ENCODE measurements at places on chromosomes 12 and 14.

DNA sequence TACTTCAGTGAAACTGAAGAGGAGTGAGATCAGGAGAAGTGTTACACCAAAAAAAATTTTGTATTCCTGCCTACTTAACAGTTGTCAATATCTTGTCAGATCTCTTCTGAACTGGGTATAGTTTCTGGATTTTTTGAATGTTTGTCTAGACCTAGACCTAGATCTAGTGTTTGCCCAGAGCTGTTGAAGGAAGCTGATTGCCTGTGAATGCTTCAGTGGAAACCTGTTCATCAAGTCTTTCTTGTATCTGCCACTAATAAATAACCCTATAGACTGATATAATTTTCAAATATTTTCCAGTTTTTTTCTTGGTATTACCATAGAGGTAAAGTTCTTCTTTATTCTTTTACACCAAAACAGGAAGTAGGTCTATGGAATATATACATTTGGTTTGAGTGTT is 781.5 kb upstream of the FBXO33 start:
- no peak for DNase-seq

- no peak for DNase-seq
These were observed 4.3 kb upstream of the STRN3 start for GRCh38 chr14:31030469-31030868.

GRCh38 chr14:44109036-44109435 is 398.0 kb downstream of the FSCB start:
- DNase-seq, result no peak

- no peak for DNase-seq
These were observed 22.4 kb upstream of the GPR33 start for GRCh38 chr14:31510222-31510621.

GRCh38 chr14:89237921-89238529 is 179.0 kb downstream of the FOXN3 start:
- no peak for DNase-seq

DNA sequence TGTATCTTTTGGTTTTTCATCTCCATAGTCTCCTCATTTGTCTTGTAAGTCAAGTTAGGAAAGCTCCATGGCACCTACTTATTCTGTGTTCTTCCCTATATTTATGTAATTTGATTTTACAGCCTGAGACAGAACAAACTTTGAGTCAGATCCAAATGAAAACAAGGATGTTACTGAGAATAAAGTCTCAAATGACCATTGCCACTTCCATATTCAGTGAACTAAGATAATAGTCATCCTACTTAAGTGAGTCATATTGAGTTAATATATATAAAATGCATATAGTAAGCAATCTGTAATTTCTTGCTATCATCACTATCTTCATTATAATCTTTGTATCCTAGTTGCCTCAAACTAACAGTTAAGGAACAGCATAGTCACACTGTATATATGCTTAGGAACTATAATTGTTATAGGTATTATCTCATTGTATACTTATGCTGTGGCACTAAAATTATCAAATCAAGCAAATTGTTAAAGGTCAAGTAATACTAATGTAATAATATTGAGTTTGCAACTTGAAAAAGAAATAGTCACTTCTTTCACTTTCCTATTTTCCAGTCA is 30.8 kb downstream of the TMTC3 start:
- DNase-seq, result no peak

DNA sequence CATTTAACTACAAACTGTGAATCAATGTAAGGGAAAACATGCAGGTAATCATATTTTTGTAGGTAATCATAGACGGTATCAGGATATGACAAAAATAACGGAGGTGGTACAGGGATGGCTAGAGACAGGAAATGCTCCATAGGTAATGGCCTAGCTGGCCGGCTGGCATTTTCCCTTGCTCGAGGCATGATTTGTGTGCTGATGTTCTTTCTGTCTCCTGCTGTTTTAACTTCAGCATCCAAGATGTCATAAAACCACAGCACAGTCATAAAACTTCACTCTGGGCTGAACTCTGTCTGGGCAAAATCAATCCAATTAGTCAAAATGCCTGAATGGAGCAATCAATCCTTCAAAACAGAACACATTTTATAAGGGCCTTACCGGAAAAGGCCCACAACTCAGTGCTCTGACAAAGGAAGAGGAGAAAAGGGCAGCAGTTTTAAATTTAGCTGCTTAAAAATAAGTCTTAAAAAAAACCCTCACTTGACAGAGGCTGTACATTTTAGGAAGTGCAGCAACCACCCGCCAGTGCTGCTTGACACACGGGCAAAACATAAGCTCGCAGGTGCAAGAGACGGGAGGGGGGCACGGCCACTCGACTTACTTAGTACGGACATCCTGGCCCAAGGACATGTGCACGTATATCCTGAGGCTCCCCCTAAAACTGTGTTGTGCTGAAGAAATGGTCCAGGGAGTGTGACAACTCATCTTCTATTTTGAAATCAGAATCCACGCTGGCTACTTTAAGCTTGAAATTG is 40.5 kb upstream of the GPR68 start:
- DNase-seq, result no peak

DNA sequence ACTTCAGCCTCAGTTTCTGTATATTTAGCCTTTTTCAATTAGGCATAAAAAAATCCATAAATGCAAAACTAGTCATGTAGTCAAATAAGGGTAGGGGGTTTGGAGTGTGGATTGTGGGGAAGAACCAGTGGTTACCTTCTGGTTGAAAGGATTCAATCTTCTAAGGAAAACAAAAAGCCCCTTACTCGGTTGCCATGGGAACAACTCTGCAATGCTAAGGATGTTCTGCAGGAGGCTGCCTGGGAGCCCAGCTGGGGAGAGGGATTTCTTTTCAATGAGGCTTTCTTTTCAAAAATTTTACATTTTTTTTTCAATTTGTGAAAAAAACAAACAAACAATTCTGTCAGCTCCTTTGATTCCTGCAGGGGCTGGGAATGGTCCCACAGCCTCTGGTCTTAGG is 67.2 kb downstream of the SLC8A3 start:
- DNase-seq, result no peak

GRCh38 chr12:103547376-103547775 is 39.7 kb upstream of the STAB2 start:
- DNase-seq, result no peak

DNA sequence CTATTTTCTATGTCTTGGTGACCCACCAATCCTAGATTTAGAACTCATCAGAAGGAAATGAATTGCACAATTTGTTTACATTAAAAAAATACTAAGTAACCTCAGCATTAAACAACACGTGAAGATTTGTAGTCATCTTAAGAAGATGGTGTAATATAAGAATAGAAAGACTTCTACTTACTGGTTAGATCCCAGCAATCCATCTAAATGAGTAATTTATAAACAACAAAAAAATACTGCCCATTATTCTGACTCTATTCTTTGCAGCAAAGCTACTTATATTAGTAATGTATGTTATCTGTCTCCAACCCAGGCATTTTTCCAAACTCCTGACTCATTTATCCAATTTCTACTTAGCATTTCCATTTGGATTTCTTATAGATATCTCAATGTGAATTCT is 67.8 kb downstream of the CD163L1 start:
- no peak for DNase-seq

DNA sequence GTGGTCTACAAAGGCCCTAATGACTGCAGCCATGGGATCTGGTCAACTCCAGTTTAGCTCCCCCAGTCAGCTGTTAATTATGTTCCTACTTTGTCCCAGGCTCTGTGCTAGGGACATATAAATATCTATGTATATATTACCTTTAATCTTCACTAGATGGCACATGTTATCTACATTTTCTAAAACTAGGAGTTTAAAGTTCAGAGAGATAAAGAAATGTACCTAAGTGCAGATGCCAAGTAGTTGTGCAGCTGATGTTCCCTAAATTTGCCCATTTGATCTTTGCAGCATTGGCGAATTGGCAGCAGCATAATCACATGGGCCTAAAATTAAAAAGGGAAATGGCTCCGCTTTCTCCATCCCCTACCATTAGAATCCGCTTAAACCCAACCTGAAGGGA is 541.1 kb downstream of the MED13L start:
- DNase-seq, result no peak

DNA sequence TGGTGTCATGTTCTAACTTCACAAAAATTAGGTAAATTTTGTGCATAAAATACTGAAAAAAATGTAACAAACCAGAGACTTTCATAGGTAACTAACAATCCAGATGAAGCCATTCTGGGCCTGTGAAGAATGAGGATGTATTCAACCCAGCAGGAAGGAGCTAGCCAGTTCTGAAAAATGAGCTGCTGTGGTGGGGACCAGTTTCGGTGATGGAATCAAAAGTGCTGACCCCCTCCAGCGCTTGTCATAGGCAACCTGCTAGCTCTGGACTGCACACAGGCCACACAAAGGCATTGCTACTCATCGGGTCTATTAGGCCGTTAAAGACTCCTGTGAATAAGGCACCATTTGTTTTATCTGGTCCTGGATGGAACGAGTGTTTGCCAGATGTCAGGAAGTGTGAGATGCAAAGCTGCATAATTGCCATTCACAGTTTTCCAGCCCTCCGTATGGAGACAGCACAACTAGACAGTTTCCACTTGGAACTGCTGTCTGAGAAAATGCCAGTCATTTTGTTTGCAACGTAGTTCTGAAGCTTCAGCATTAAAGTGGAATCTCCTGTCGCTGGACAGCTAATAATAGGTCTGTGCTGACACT is 3.3 kb upstream of the RIMBP2 start:
- no peak for DNase-seq

DNA sequence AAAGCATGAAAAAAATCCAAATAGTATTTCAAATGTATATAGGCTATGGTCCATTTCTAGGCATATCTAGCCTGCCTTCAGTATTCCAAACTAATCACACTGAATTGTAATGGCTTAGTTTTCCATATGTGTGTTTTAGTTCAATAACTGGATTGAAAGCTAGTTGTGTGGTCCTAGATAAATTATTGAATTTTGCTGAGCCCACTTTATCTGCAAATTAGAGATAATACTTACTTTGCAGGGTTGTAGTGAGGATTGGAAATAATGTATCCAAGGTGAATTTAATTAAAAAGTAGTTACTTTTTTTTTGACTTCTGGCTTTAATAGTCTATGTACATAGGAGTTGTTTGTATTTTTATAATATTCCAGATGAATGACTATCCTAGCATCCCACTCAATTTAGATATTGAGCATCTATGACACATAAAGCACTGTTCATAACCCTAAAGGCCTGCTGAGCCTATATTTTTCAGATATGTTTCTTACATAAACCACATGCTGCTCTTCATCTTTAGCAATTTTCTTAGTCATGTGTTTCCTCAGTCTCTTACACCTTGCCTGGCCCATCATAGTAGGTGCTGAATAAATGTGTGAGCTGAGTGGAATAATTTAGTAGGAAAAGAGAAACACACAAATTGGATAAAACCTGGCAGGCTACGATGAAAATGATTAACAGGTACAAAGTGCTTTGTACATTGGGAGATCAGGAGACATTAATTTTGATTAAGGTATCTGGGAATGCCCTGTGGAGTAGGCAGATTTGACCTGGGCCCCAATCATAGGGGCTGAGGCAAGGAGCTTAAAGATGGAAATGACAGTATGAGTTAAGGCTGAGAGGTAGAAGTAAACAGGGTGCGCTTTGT is 1.1 kb upstream of the ATP23 start:
- DNase-seq, result no peak

DNA sequence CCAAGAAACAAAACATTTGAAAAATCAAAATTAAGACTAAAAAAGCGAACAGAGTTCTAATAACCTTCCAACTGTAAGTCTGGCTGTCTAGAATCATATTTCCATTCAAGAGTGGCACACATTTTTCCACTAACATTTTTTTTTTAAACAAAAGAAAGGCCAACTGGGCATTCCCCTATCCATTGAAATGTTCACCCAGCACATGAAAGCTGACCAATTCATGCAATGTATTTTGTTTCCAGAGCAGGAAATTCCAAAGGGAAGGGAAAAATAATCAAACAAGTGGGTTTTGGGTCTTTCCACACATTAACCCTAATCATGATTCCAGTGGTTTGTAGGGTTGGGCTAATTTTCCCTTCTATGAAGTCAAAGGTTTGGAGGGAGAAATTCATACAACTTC is 206.5 kb downstream of the CALM1 start:
- DNase-seq, result no peak

- no peak for DNase-seq
These were observed 11.0 kb downstream of the ARHGDIB start for GRCh38 chr12:14950421-14950820.

- no peak for DNase-seq
These were observed 58.0 kb downstream of the SYNE2 start for GRCh38 chr14:63910583-63911363.

DNA sequence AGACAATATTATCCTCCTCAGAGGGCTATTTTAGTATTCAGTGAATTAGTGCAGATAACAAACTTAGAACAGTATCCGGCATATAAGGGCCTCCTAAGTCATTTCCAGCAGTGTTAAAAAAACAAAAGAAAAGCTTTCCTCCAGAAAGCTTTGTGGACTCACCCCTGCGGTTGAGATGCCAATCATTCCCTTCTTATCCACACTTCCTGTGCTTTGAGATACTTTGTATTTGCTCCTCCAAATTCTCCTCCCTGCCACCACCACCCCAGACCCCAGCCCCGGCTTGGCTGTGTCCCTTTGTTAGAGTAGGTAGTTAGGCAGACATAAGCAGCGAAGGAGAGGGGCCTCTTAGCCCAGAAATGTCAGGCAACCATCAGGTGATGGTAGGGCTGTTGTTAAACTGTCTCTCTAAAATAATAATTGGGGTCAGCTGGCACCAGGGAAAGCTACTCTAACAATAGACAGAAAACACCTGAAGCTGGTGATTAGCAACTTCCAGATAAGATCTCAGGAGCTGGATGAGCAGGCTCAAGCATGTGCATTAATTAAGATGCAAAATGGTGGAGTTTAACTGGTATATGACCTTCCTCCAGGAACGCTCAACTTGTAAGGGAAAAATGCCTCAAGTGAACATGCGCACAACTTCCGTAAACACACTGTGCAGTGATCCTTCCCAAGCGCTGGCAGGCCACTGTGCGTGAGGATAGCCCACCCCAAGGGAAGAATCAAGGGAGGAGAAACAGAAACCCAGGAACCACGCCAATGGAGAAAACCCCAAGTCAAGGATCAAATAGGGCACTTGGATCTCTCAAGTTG is 152.1 kb upstream of the EEA1 start:
- DNase-seq, result no peak

DNA sequence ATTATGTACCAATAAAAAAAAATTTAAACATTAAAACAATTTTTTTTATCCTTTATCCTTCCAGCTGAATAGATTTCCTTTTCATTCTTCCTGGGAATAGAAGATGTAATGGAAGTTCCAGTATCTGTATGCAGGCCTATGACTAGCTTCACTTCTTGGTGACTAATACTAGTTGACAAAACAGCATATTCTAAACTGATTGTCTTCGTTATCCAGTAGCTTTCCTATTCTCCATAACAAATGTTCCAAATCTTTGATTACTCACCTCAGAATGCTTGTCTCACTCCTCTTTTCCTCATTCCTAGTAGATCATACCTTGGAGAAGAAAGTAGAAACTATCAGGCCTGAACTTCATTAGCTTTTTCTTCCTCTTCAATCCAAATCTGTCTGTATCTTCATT is 70.7 kb downstream of the PLEKHA5 start:
- DNase-seq, result no peak

DNA sequence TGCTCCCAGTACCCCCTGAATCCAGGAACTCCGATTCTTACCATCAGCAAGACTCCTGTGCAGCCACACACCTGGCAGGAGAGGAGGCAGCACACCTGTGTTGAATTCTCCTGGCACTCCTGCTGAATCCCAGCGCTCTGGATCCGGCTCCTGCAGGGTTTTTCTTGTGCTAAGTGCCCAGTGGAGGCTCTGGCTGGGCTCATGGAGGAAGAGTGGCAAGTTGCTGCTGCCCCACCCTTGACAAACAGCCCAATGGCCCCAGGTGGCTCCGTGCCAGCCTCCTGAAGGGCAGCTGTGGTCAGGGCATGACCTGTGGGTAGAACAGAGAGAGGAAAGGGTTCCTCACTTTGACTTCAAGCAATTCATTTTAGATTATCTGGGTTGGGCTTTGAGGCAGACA is 20.0 kb downstream of the CRACR2A start:
- no peak for DNase-seq

- no peak for DNase-seq
These were observed 113.2 kb downstream of the CAND1 start for GRCh38 chr12:67382241-67382871.
